ENCODE measurements at places on chromosomes 3 and 15.

DNA sequence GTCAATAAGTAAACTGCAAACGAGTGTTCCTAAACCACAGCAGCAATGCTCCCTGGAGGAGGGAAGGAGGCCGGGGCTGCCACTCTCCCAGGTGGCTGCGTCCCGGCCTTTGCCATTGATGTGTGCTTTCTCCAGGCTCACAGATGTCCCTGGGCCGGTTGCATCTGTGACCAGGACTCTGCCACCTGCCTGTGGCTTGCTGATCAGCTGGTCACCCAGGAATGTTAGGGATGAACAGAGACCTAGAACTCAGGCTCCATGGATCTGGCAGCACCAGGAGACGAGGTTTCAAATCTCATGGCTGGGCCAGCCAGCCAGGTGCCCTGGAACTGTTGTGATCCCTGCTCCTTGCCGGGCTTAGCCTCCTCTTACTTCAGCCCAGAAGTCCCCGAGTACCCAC is 65.7 kb downstream of the KLF15 start:
- no peak for DNase-seq

DNA sequence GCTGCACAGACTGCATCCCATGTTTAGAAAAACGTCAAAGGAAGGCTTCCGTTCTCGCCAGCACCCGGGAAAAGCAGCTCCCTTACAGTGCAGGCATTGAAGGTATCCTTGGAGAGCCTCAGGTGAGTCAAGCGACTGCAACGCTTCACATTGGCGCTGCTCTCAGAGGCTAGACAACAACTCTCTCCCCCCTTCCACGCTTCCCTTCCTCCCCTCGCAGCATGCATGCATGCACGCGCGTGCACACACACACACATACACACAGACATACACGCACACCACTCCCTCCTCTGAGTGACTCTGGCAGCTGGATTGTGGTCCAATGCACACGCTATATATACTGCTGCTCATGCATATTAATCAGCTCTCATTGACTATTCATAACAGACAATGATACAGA is 191.1 kb downstream of the PDZRN3 start:
- DNase-seq, result no peak

- no peak for DNase-seq
Observed at GRCh38 chr3:138433892-138434275, 532 bp upstream of the ESYT3 start.

DNA sequence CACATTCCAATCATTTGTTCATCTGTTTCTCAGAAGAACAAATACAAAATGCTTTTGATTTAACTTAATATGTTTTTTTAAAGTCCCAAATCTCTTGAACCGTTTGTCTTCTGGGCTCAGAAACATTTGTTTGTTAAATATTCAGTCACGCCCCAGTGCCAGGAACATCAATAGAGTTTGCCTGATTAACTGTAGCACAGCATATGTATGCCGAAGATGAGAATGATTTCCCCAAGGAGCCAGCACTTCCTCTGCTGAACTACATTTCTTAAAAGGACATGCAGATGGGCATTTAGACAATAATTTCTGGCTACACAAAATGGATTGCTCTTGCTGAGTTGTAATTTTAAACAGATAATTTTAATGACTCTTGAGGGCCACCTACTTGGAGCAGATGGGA is 191.6 kb upstream of the FAM3D start:
- DNase-seq, result no peak

DNA sequence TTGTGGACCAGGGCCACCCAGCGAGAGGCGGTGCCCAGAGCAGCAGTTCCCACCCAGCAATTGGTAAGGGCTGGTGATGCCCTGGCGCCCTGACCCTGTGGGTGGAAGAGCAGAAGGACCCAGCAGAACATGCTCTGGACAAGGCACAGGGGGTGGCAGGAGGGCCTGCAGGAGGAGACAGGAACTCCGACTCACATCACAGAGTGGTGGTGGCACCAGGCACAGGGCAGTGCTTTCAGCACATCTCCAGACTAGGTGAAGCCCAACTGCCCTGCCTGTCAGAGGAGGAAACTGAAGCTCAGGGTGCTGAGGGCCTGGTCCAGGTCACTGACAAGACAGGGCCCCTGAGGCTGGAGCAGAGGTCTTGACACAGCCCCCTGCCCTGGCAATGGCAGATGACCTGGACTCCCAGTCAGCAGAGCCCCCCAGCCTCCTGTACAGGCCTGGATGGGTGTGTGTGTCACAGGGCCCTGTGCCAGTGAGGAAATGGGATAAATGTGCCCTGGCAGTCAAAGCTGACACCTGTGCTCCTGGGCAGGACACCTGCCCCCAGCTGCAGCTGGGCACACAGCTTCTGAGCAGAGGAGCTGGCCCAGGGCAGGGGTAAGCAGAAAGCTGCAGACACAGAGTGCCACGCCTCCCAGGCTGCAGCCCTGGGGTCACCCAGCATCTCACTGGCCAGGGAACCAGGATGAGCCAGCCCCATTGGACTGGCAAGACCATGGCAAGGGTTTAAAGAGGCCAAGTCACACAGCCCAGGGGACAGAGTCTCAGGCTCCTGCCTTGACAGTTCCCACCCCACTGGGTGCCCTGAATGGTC is 11.4 kb downstream of the KLF15 start:
- peak; percentile 64 for DNase-seq

GRCh38 chr3:173371848-173372487 is 25.6 kb upstream of the NLGN1 start:
- no peak for DNase-seq

GRCh38 chr15:65767895-65768294 is 24.2 kb downstream of the DENND4A start:
- DNase-seq, result no peak

- no peak for DNase-seq
Observed at GRCh38 chr3:5437783-5438323, 250.3 kb downstream of the EDEM1 start.

- no peak for DNase-seq
Observed at GRCh38 chr3:35602395-35602936, 36.9 kb upstream of the ARPP21 start.

- DNase-seq, result no peak
Observed at GRCh38 chr3:190811775-190812480, 50.6 kb downstream of the GMNC start.

GRCh38 chr15:88897456-88898194 is 2.3 kb upstream of the HAPLN3 start:
- peak; percentile 96 for DNase-seq

DNA sequence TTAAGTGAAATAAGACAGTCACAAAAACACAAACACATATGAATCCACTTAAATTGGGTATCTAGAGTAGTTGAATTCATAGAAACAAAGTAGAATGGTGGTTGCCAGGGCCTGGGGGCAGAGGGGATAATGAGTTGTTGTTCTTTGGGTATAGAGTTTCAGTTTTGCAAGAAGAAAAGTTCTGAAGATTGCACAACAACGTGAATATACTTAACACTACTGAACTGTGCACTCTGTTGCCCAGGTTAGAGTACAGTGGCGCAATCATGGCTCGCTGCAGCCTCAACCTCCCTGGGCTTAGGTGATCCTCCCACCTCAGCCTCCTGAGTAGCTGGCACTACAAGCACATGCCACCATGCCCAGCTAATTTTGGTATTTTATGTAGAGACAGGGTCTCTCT is 14.9 kb downstream of the GRAMD2A start:
- peak; percentile 22 for DNase-seq

DNA sequence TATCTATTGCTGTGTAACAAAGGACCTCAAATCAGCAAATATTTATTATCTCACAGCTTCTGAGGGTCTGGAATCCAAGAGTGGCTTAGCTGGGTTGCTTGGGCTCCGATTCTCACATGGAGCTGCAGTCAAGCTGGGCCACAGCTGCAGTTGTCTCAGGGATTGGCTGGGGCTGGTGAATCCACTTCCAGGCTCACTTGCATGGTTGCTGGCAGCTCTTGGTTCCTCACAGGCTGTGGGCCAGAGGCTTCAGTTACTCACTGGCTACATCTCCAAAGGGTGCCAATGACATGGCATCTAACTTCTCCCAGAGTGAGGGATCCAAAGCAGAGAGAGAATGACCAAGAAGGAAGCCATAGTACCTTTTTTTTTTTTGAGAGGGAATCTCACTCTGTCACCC is 13.9 kb upstream of the SYNM start:
- DNase-seq, result no peak

GRCh38 chr3:171121801-171122200 is 95.3 kb upstream of the SLC2A2 start:
- no peak for DNase-seq

DNA sequence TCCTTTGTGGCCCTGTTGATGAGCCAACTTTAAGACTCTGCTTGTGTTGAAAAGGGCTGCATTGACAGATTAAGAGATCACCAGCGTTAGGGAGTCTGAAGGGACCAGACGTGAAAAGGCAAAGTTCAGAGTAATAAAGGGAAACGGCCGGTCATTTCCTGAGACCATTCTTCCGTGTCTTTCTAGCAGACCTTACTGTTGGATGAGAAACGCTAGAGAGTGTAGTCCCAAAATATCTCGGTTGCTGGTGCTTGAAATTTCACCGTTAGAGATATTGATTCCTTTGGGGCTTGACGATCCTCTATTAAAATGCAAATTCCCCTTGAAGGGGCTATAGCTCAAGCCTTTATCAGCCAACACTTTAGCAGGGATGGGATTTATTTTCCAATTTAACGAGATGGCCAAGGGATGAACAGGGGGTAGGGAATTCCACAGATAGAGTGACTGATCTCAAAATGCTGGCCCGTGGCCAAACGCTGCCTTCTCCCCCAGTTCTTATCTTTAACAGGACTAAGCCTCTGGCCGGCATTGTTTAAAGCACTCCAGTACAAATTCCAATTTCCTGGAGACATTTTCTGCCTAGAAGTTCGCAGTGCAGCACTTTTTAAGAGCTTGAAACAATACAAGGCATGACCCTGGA is 250.4 kb downstream of the TJP1 start:
- DNase-seq, result peak; percentile 76

- no peak for DNase-seq
Observed at GRCh38 chr15:88790486-88790885, 12.8 kb upstream of the ACAN start.

GRCh38 chr3:138222131-138222941 is 35.2 kb downstream of the ARMC8 start:
- DNase-seq, result no peak

DNA sequence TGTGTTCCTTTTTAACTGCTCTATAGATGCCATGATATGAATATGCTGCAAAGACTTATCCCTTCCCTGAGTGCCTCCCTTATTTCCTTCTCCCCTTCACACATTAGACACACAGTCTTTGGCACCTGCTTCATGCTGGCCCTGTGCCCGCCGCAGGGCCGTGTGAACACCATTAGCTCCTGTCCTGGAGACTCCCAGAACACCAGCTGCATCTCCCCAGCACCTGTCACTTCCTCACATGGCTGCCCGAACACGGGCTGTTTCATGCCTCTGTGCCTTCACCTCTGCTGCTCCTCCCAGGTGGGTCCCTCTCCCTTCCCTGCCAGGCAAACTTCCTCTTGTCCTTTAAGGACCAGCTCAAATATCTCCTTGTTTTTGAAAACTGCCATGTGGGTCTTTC is 40.5 kb upstream of the SEC13 start:
- DNase-seq, result peak; percentile 34

DNA sequence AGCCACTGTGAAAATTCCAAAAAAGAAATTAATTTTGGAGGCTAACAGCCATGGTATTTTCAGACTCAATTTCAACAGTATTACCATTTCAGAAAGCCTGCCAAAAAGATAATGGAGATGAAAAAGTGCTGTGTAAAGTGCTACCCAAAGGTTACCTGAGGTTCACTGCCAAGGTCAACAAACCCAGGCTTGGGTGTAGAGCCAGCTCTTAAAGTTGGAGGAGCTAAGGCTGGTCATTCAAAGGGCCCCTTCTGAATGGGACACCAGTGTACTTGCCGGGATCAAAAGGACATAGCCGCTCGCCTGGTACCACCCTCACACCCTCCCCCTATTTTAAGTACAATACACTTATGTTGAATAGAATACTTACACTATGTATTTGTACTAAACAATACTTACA is 64.5 kb downstream of the ETV5 start:
- no peak for DNase-seq

DNA sequence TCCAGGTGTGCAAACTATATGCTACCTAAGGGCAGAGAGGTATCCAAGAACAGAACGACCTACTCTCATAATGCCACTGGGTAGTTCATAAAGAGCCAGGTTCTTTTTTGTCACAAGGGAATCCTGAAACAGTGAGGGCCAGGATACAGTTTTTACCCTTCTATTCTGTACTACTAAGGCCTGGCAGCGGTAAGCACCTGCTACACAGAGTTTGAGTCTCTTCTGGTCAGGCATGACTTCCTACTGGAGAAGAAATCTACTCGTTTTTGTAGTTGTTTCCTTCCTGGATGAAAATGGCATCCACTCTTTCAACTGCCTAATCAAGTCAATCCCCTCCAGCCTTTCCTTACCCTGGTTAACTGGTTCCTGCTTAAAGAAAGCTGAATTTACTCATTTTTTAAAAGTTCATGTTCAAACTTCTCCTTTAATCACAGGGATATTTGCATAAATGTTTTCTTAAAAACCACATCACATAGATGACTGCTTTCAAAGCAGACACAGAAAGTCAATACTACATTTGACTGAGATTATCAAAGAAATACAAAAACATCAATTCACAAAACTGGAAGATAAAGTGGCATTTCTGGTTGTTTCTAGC is 40.0 kb downstream of the MAP4 start:
- no peak for DNase-seq

DNA sequence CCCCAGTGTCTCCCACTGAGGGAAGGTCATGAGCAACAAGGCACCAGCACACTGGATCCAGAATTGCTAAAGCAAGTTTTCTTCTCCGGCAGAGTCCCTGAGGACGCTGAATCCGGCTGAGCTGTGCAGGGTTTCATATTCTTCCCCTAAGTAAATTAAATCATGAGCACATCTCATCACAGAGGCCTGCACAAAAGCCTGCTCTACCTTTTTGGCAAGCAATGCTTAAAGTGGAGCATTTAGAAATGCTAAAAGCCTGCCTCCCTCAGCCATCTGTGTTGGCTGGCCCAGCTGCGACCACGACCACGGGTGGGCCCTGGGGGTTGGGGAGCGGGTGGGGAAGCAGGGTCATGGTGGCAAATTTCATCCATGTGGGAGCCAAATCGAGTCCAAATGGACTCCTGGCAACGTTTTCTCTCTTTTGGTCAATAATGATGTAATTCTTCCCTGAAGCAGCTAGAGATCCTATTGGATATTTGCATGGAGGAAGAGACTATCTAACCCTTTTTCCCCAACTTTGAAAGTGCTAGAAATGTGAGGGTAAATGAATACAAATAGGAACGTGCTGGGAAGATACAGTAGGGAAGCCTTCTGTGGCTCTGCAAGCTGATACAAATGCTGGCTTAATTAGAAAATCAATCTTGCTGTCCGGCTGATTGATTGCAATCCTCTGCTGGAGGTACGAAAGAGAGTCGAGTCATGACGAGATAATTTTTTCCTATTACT is 532.8 kb upstream of the TBL1XR1 start:
- peak; percentile 60 for DNase-seq

DNA sequence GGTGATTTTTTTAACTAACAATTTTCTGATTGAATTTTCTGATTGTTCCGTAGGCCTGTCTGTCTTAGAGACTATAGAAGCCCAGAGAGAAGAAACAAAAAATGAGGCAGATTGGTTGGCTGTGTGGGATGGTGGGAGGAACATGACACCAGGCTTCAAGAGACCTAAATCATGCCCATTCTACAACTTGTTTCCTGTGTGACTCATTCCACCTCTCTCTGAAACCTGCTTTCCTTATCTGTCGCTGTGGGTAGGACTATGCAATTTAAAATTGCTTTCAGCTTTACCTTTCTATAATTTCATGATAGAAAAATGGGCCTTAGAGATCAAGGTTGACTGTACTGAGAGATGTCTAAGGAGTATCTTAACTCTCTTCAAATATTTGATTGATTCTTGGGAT is 44.5 kb downstream of the OXNAD1 start:
- no peak for DNase-seq
